Naive thymus-derived CD8-positive, alpha-beta T cell (primary cell): ENCODE measurements at places on chromosomes 16 and 17. TPM values are rescaled to one million over a fixed set of nuclear protein-coding genes. Genes with fewer than 3 reads are reported as not detected.
A peak's percentile ranks its signal among the peaks of the same experiment; 100 is the strongest.

DNA sequence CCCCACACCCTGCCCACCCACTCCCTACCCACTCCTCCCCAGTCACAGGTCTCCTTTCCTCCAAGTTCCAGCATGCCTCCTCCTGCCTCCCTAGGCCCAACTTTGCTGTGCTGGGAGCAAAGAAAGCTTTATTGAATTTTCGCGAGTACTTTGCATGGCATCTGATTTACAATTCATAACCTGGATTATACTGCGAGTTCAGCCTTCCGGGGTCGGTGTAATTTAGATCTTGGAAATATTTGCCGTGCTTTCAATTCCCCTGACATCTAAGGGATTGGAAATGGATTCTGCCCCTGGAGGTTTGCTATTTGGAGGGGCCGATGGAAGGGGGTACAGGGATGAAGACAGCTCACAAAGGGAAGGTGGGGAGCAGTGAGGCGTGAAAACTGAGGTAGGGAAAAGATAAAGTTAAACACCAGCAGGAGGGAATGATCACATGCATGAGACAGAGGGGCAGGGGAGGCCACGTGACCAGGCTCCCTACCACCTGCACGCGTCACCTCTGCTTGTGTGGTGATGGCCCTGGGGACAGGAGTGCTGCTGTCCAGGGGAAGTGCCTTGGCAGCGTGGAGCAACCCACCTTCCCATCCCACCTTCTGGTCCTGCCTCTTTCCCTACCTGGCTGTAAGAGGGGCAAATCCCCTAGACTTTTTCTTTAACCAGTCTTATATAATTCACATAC lies 132.3 kb upstream of the RPL38 start:
- no peak for DNase-seq

GRCh38 chr16:54362591-54363206 lies 76.1 kb upstream of the IRX3 start:
- no peak for DNase-seq

DNA sequence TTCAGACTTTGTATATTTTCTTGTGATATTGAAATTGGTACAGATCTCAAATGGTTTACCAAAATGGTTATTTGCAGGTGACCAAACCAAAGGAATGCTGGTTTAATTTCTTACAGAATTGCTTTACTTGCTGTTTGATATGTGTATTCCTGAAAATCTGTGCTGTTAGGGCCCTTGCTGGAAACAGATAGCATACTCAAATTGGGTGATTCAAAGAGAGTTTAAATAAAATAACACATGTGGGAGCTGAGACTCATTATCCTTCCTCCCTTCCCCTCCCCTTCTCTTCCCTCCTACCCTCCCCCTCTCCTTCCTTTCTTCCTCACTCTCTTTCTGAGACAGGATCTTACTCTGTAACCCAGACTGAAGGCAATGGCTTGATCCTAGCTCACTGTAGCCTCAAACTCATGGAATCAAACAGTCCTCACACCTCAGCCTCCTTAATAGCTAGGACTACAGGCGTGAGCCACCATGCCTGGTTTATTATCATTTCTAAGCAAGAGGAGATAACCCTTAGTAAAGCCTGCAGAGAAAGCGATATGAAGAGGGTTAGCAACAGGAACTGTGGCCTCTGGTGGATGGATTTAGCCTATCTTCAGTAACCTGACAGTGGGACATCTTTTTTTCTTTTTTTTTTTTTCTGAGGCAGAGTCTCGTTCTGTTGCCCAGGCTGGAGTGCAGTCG lies 141.9 kb downstream of the BCAS3 start:
- DNase-seq = no peak

ELMO3 gene
- not detected for polyA plus RNA-seq

TEX19 gene
- polyA plus RNA-seq = not detected

DNA sequence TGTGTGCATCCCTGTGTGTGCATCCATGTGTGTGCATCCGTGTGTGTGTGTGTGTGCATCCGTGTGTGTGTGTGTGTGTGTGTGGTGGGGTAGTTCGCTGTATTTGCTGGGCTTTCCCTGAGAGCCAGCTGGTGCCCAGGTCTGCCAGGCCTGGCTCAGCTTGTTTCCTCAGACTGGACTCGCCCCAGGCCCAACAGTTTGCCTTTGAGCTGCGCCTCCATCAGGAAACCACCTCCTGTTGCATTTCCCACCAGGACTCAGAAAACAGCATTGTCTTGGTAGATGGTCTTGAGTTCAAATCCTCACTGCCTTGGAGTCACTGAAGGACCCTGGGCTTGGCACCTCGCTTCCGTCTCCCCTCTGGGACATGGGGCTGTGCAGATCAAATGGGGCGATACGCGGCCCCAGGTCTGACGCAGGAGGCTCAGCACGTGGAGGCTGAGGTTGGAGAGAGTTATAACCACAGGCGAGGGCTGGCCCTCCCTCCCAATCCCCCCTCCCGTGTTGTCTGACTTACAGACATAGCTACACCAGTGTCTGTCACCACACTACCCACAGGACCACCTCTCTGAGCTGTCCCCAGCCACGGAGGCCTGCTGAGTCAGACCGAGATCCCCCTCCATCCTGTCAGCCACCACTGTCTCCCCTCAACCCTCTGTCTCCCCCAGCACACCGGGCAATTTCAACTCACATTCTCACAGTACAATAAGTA lies 4.7 kb downstream of the ITGAE start:
- DNase-seq = peak; percentile 60

GRCh38 chr16:13143551-13143950 lies 242.2 kb downstream of the SHISA9 start:
- no peak for DNase-seq

DNA sequence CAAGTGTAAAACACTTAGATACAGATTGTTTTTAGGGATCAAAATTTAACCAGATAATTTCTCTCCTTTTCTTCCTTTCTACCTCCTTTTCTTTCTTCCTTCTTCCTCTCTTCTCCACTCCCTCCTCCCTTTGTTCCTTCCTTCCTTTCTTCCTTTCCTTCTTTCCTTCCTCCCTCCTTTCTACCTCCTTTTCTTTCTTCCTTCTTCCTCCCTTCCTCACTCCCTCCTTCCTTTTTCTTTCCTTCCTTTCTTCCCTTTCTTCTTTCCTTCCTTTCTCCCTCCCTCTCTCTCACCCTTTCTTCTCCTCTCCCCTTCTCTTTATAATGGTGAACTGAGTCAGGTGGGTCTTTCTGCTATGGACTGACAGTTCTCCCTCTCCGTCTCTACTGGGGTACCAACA lies 397.5 kb upstream of the CDH11 start:
- no peak for DNase-seq

KRTAP4-1 gene
- not detected for polyA plus RNA-seq

- no peak for DNase-seq
Measured at GRCh38 chr17:50833510-50834428, 1.6 kb upstream of the WFIKKN2 start.

PRR11 gene
- polyA plus RNA-seq = not detected

DNA sequence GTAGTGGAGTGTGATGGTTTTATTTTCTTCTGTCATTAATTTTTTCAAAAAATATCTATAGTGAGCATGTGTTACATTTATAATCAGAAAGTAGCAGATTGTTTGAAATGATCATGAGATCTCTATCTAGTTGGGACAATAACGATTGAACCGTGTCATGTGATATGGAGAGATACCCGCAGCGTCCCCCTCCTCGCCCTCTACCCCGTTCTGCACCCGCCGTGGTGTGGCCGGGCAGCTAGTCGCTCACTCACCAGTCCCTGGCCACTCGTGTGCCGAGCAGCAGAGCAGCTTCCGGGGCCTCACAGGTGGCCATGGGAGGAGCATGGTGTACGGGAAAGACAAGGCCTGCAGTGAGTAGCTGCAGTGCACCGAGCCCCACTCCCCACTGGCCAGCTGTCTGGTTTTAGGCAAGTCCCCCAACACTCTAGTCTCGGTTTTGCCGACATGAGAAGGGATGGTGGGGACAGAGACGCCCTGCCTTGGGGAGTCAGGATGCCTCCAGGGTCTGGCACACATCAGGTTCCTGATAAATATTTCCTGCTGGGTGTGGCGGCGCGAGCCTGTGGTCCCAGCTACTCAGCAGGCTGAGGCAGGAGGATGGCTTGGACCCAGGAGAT lies 15.3 kb downstream of the MLYCD start:
- DNase-seq = no peak

CIAO2B gene
- 86.1 TPM for polyA plus RNA-seq

- DNase-seq = no peak
Measured at GRCh38 chr17:3979290-3979611, 15.0 kb upstream of the ATP2A3 start.

OR1F1 gene
- polyA plus RNA-seq = not detected

PRSS21 gene
- polyA plus RNA-seq = 14.7 TPM

DNA sequence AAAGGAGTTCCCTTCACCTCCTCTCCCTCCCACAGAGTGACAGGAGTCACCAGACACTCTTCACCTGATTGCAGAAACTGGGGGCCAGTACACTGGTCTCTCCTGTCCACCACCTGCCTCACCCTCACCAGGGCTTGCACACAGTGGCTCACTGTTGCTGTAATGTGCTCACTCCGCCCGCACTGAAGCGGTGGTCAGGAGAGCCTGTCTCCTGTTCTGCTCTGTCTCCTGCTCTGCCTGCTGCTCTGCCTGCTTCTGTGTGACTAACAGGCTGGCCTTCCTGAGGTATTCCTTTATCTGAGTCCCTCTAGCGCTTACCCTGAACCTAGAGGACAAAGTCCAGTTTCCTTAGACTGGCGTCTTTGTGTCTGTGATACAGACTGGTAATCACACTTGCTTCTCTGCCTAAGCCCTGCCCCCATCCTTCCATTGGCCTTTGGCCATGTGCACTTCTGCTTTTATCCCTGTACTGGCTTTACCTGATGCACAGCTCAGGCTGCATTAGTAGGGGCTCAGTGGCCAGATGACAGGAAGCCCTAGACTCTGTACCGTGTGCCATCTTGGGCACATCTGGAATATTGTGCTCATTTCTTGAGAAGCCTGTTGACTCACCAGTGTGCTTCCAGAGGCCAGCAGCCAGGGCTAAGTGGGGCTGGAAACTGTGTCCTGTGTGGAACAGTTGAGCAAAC lies 13.3 kb downstream of the PROCA1 start:
- no peak for DNase-seq

DNA sequence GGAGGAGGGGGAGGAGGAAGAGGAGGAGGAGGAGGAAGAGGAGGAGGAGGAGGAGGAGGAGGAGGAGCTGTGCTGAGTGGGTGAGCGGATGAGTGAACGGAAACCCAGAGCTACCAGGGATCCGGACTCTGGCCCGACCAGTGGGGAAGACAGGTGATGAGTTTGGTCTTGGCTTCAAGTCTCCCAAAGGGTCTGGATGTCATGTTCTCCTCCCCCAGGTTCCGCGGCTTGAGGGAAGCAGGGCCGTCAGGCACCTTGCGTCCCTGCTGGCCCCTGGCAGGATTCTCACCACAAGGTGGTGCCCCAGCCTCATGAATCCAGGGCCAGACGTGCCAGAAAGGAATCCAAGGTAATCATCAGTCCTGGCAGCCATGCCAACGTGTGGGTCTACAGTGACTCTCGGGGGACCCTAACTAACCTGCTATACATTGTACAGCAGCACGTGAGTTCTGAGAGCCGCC lies 13.5 kb upstream of the ABAT start:
- peak; percentile 9 for DNase-seq

DNA sequence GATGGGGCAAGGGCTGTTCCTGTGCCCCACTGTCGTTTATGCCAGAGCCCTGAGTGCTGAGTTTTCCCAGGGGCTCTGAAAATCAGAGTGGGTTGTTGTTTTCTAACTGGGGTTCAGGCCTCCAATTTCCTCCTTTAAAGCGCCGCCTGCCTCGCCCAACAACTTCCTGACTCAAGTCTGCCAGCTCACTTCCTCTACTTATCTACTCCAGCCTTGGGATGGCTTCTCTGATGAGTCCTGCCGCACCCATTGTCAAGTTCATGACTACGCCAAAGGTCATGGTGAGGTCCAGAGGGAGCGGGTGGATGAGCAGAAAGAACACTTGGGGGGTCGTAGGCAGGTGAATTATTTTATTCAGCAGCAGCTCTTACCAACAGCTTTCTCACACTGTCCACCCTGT lies 104.7 kb downstream of the UTP18 start:
- DNase-seq = no peak

OTOA gene
- not detected for polyA plus RNA-seq

NEUROD2 gene
- polyA plus RNA-seq = not detected

DNA sequence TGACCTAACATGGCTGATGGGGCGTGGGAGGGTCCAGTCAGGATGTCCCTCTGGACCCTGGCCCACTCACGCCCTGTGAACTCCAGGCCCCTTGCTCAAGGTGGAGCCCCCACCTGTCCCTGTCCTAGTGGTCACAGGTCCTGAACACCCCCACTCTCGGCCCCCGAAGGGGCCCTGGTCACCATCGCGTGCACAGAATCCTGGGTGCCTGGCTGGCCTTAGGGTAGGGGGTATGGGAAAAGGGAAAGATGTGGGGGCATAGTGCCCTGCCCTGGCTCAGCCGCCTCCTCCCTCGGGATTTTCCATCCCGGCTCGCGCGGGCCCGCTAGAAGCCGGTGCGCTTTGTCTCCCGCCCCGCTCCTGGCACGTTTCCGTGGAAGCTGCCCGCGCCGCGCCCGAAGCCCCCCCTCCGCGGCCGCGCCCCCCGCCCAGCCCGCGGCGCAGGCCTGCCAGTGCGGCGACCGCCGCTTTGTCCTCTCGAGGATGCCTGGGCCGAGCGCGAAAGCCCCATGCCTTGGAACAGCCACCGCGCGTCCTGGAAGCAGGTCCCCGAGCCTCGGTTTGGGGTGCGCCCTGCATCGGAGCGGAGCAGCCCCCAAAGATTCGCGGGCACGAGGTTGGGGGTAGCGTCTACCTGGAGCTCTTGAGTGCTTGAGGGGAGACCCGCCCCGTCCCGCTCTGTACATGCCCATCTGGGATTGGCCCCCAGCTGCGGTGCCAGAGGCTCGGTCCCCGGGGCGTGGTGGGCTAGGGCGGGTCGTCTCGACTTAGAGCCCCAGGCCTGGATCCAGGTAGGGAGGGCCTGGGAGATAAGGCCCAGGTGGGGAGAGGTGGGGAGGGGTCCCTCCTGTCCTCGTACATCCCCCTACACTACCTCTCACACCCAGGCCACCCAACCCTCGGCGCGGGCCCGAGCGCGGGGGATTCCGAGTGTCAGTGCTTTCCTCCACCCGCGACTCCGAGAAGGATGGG lies 1.3 kb downstream of the SMPD3 start:
- no peak for DNase-seq

- DNase-seq = no peak
Measured at GRCh38 chr16:89139907-89140361, 31.6 kb upstream of the CDH15 start.

LRRC37B gene
- 6.8 TPM for polyA plus RNA-seq

- no peak for DNase-seq
Measured at GRCh38 chr16:87704754-87705353, 60.9 kb downstream of the KLHDC4 start.

DNA sequence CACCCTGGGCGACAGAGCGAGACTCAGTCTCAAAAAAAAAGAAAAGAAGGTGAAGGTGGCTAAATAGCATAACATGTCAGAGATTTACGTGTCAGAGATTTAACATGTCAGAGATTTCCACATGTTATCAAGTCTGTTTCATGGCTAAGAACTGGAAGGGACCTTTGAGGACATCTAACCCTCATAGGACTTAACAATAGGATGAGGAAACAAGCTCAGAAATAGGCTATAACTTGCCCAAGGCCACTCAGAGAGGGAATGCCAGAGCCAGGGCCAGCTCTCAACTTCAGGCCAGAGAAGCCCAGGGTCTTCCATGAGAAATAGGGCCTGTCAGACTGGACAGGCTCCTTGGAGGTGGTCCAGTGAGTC lies 26.8 kb upstream of the ZNF629 start:
- DNase-seq = no peak
